ENCODE measurements at places on chromosomes 13 and 19.
A peak's percentile ranks its signal among the peaks of the same experiment; 100 is the strongest.

GRCh38 chr13:26442541-26442940 is 114.9 kb upstream of the WASF3 start:
- no peak for DNase-seq

DNA sequence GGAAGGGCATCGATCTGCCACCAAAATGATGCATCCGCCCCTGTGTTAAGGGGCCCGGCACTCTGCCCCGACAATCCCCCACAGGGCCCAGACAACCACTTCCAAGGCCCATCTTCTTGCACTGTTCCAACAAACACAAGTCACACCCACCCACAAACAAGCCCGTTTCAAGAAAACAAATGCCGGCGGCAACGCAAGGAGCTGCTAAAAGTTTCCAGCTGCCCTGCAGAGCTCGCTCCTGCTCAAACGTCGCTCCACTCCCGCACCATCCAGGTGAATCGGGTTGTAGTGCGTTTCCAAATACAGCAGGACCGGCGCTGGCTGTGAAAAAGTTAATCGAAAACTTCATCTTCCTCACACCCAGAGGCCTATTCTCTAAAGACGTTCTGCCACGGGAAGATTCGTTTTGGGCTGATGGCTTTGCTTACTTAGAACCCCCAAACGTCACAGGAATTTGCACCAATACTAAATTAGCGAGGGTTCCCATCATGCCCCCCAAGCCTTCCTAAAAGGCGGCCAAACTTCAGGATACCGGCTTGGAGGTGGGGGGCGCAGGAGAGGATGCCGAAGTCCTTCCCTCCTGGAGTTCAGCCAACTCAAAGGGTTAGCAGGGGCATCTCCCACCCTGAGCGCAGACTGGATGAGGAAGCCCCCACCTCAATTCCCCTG is 107.4 kb upstream of the DOCK9 start:
- peak; percentile 8 for DNase-seq

GRCh38 chr19:4071610-4072009 is 4.9 kb upstream of the ZBTB7A start:
- DNase-seq, result no peak

DNA sequence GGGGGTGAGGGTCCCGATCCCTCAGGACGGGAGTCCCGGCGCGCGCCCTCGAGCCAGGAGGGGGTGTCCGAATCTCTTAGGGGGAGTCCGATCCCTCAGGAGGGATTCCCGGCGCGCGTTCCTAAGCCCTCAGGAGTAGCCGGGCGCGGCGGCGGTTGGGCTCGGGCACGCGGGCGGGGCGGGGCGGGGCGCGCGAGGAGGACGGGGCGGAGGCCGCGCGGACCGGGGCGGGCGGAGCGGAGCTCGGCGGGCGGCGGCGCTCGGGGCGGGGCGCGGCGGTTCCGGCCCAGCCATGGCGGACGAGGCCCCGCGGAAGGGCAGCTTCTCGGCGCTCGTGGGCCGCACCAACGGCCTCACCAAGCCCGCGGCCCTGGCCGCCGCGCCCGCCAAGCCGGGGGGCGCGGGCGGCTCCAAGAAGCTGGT is at the start of gene CUL4A:
Gene CUL4A, plus strand, starts transcription at position 278 of the 423 bp plus-strand sequence. Its CDS starts 15 bp downstream, at position 293.
- peak; percentile 70 for DNase-seq

- no peak for DNase-seq
Measured at GRCh38 chr13:106095919-106096318, 439.5 kb downstream of the EFNB2 start.

- DNase-seq, result no peak
Measured at GRCh38 chr13:37640499-37640898, 41.9 kb upstream of the POSTN start.

DNA sequence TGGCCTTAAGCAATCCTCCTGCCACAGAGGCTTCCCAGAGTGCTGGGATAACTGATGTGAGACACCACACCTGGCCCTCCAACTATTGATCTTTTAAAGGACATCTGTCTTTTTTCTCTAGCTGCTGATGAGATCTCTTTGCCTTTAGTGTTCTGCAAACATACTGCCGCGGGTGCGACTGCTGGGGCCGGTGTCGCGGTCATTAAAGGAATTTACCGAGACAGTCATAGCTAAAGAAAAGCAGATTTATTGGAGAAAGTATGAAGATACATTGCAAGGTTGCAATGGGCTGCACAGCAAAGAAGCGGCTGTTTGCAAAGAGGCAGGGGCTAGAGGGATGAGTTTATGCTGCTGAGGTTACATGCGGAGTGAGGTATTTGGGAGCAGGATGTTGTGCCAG is 31.2 kb upstream of the LRRC4B start:
- no peak for DNase-seq

DNA sequence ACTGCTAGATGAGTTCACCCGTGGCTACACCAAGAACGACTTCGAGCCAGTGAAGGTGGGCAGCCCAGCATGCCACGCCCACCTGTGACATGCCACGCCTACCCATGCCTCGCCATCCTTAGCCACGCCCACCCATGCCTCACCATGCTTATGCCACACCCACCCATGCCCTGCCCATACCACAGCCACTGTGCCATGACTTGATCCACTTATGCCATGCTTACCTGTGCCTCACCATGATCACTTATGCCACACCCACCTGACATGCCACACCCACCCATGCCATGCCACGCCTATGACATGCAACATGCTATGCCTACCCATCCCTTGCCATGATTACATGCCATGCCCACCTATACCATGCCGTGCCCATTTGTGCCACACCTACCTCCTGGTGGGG is 12.9 kb upstream of the USE1 start:
- DNase-seq, result peak; percentile 44

DNA sequence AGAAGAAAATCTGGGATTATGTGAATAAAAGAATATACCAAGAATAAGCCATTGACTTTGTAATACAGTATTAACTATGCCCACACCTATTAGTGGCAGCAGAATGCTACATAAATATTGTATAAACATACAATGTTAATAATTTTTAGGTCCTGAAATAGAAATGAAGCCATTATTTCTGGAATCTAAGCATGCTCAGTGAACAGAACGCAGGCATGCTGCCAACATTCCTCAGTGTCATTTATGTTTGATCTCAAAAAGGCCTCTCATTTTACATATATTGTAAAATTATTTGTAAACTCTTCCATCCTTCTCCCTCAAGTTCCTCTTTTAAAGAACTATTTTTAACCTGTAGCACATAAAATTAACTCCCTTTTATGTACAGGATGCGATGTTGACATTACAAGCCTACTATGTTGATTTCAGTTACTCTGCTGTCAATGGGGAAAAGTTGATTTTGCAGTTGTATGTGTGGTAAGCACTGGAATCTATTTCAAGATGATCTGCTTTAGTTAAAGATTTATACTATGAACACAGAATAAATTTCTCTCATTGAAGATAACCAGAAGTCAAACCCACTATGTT is 118.8 kb downstream of the VWA8 start:
- DNase-seq, result no peak

- DNase-seq, result no peak
Measured at GRCh38 chr19:19068659-19069654, 5.2 kb downstream of the SLC25A42 start.

DNA sequence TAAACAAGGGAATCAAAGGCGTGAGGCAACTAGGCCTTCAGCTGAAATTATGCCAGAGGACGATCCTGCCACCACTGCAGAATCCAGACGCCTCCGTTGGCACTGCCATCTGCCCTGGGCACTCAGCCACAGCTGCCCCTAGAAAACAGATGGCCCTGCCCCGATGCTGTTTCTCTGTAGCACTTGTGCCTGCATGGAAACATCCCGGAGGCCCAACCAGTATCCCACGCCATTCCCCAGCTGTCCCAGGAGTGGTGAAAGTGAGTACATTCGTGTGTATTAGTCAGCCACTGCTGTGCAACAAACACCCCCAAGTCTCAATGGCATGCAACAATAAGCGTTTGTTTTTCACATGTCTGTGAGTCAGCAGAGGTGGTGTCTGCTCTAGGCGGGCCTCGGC is 8.9 kb upstream of the CRTC1 start:
- no peak for DNase-seq

- no peak for DNase-seq
Measured at GRCh38 chr13:26968431-26969341, 202.9 kb downstream of the USP12 start.

DNA sequence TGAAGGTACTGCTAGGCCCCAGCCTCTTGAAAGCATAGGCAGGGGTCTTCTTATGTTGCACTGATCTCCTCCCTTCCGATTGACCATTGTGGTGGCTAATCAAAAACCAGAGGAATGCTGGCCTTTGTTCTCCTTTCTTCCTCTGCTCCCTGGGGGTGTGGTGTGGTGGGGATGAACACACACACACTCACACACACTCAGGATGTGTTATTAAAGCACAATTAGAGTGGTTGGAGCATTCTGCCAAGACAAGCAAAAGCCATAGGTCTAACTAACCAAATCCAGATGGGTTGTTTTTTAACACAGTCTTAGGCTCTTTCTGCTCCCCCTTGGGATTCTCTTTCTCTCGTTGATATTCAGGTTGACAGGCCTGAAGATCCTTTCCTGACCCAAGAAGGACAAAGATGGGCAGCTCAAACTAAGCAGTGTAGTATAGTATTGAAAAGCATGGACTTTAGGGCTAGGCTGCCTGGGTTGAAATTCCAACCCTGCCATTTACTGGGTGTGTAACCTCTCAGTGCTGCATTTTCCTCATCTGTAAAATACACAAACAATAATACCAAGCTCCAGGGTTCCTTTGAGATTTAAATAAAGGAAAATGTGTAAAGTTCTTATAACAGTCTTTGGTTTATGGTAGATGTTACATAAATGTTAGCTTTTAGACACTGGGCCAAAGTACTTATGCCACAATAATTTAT is 25.5 kb upstream of the DGKH start:
- DNase-seq, result no peak

GRCh38 chr13:99935772-99936171 is 35.8 kb downstream of the ZIC5 start:
- no peak for DNase-seq

GRCh38 chr13:111225810-111226546 is 94.5 kb upstream of the TEX29 start:
- DNase-seq, result no peak

DNA sequence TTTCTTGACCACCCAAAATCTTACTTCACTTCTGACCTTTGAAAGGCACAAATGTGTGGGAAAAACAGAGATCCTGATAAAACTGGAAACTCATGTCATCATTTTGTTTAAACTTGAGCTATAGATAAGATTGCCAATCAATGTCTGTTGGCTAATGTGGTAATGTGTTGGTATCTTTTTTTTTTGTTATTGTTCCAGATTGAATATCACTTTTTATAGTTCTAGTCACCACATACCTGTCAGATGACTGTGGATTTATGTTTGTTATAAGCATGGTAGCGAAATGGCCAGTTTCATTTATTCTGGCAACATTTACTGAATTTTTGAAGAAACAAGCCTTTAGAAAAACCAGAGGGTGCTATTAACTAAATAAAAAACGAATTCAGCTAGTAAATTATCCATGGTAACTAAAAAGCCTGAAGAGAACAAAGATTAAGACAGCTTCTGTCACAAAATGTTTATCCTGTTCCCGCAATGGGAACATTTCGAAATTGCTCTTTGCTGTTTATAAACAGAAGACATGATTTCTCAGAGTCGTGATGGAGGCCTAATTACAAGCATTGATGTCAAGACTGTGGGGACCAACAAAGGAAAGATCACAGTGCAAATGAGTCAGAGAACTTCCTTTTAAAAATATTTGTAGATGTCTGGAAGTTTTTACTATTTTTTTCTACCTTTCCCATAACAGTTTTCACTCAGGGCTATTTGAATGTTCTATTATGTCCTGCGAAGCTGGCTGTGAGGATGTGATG is 82.9 kb upstream of the POSTN start:
- DNase-seq, result no peak

- DNase-seq, result no peak
Measured at GRCh38 chr13:53301449-53301848, 272.8 kb downstream of the OLFM4 start.

DNA sequence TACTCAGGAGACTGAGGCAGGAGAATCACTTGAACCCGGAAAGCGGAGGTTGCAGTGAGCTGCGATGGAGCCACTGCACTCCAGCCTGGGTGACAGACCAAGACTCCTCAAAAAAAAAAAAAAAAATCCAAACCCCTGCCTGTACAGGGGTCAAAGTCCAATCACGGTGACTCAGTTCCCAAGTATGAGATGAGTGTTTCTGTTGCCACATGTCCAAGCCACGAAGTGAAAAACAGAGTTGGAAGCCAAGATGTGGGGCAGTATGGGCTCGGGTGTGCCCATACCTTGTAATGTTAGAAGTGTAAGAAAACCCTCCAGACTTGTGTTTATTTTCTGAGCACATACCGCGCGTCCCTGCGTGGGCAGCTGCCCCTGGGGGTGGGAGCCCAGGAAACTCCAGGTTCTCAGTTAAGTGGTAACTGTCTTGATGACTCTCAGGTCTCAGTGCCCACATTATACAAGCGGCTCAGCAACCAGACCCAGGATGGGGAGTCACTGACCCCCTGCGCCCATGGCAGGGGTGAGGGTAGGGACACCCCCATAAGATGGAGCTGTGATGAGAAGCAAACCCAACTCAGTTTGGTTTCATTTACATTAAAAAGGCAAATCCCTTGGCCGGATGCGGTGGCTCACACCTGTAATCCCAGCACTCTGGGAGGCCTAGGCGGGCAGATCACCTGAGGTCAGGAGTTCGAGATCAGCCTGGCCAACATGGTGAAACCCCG is 1.2 kb upstream of the GPX4 start:
- DNase-seq, result peak; percentile 78

DNA sequence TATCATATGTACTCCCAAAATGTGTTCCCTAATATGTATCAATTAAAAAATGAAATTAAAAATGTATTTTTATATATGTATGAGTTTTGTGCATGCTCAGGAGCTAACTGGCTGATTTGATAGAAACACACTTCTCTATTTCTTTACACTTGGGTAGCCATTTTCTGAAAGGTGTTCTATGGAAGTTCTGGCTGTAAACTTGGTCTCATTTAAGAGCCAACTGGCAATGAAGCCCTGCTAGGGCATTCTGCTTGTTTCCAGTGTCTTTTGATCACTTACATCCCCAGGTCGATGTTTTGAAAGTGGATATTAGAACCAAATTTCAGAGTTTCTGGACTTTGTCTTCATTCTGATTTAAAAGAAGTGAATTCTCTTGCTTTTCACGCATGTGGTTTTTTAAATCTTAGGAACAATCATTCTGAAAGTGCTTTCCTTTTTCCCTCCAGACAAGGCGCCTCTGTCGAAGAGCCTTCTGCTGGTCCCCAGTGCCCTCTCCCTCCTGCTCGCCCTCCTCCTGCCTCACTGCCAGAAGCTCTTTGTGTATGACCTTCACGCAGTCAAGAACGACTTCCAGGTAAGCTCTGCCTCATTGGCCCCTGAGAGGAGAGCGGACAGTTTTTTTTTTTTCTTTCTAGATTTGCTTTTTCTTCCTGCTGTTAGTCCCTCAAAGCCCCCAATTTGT is 20.1 kb downstream of the GPR18 start:
- DNase-seq, result peak; percentile 48

DNA sequence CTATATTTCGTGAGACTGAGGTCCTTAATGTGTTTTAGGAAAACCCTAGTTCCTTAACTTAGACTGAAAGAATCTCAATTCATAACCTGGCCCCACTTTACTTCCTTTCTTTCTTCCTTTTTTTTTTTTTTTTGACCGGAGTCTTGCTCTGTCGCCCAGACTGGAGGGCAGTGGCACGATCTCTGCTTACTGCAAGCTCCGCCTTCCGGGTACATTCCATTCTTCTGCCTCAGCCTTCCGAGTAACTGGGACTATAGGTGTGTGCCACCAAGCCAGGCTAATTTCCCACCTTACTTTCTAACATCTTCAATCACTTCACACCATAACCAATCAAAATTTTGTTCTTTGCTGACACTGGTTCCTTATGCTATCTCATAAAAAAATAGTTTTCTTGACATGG is 2097.0 kb downstream of the PCDH9 start:
- no peak for DNase-seq

- DNase-seq, result no peak
Measured at GRCh38 chr13:33757713-33758112, 60.2 kb upstream of the RFC3 start.

Data from stimulated activated CD4-positive, alpha-beta T cell treated with anti-CD3 and anti-CD28 coated beads, Interleukin-1b, Interleukin-23, amount 100 ng/mL, for 48 hours (primary cell).